Activated CD4-positive, alpha-beta T cell treated with anti-CD3 and anti-CD28 coated beads, Interleukin-2, amount 10 ng/mL, durations not matched to agents 7 days and 5 days (primary cell): ENCODE measurements at places on chromosomes 2 and 18.

DNA sequence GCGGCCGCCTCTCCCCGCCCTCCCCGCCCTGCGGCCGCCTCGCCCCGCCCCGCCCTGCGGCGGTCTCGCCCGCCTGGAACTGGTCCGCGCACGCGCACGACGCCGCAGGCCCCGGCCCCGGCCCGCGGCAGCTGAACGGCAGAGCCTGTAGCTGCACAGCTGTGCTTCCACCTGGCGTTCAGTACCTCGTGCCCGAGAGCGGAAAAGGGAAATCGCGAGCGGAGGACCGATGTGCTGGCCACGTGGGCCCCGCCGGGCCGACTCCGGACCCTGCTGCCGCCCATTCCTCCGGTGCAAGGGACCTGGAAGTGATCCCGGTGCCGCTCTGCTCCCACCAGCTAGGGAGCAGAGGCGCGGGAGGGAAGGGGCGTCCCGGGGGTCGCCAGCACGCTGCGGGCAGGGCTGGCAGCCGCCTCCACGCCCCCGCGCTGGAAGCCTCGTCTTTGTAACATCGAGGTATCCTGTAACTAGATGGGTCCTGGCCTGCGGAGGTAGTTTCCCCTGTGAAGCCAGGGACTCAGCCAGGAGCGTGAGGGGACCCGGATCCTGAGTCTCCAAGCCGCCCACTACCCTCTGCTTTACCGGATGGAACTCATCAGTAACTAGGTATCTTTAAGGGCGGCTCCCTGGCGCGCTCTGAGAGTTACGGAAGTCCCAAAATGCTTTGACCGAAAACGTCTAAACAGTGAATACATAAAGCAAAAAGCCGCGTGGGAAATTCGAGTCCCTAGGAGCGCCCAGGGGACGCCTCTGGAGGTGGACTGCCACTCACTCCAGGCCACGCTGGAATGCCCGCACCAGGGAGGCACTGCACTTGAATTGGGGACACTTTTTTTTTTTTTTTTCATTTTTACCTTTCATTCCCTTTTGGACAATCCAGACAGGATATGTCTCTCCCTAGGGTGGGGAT, 704 bp upstream of the ODC1 start:
- H3K4me3 ChIP-seq = peak overlapping the region; percentile 83
- DNase-seq = peak; percentile 94
- H3K27me3 ChIP-seq = no peaks in the 10 kb centered on the region
- H3K36me3 ChIP-seq = peaks cover 16% of the 10 kb centered on the region

GRCh38 chr18:2511451-2511850, 59.9 kb downstream of the METTL4 start:
- H3K4me3 ChIP-seq = no peak overlapping the region
- no peaks in the 10 kb centered on the region for H3K36me3 ChIP-seq
- no peak overlapping the region for H3K27ac ChIP-seq
- no peak for DNase-seq
- no peaks in the 10 kb centered on the region for H3K27me3 ChIP-seq

DNA sequence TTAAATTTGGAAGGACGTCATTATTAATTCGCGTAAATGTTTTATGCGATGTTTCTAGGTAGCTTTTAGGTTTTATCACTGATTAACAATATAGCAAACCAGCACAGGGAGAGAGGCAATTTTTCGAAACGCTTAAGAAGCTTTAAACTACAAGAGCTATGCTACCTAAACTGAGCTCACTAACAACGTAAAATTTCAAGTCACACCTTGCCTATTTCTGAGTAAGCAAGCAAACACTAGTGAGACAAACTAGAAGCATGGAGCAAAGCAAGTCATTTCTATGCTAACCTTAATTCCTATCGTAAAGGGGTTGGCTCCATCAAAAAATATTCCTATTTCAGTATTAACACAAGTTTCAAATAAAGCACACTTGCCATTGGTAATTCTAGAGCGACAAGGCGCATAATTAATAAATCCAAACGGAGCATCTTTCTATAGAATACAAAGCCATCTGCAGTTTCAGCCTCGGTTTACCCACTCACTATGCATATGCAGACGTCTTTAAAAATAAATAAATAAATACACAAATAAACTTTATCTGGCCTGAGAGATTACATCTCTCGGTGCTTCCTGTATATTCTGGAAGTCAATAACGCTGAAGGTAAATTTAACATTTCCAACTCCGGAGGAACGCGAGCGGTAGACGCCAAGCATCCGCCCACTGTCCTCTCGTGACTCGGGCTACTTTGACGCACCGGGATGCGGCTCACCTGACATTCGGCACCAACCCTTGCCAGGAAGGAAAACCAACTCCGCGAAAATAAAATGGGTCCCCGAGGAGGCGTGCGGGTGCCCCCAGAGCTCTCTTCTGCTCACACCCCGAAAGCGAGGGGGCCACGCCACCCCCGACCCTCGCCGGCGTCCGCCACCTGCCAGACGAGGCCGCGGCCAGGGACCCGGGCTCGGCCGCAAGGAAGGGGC, 947 bp downstream of the ITSN2 start:
- H3K36me3 ChIP-seq = peaks cover 16% of the 10 kb centered on the region
- H3K4me3 ChIP-seq = peak overlapping the region; percentile 88
- peaks cover 2% of the 10 kb centered on the region for H3K27me3 ChIP-seq
- H3K27ac ChIP-seq = peak overlapping the region; percentile 94

DNA sequence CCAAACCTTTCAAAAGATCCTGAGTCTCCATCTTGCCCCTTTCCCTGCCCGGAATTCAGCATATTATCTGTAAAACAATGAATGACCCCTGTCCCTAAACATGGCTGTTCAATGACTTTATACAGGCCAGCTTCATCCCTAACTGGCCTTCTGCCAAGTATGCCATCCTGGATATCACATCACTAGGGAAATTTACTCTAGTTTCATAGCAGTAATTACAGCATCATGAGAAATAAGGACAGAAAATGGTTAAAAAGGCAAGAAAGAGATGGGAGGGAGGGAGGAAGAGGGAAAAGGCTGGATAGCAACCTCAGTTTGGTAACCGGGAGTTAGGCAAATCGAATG, 4.4 kb downstream of the MBOAT2 start:
- no peak overlapping the region for H3K27ac ChIP-seq
- H3K27me3 ChIP-seq = peaks cover 7% of the 10 kb centered on the region
- H3K4me3 ChIP-seq = no peak overlapping the region
- H3K4me1 ChIP-seq = peaks cover 12% of the 10 kb centered on the region

DNA sequence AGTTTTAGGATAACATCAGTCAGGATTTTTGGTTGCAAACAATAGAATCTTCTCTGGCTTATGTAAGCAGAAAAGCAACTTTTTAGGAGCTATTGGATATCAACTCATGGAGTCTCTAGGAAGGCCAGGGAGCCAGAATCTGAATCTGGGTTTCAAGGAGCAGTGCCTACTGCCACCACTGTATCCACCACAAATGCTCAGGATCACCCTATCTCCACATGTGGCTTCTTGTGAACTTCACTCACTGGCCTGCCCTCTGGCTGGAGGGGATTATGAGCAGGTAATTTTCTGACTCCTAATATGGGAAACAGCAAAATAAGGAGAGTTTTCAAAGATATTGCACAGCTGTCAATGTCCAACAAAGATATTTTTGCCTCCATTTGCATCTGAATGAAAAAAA, 142.9 kb downstream of the PKP4 start:
- no peak overlapping the region for H3K27ac ChIP-seq
- no peaks in the 10 kb centered on the region for H3K27me3 ChIP-seq
- H3K4me3 ChIP-seq = no peak overlapping the region
- no peak for DNase-seq
- no peaks in the 10 kb centered on the region for H3K4me1 ChIP-seq

DNA sequence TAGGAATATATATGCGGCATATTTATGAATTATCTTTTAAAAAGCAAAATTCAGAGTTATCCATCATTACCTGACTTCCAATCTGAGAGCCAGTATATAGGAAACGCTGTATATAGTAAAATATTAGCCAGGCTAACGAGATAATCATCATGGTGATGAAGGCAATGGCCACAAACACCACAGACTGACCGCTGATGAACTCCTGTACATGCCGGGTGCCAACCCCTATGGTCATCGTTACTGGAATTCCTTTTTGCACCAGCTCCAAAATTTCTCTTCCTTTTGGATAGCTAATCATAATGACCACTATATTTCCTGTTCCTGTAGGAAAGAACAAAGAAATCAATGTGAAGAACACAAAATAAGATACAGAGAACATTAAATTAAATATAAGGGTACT, 13.6 kb downstream of the RNF149 start:
- H3K4me3 ChIP-seq = no peak overlapping the region
- H3K36me3 ChIP-seq = peaks cover 45% of the 10 kb centered on the region
- DNase-seq = no peak
- H3K27ac ChIP-seq = no peak overlapping the region

DNA sequence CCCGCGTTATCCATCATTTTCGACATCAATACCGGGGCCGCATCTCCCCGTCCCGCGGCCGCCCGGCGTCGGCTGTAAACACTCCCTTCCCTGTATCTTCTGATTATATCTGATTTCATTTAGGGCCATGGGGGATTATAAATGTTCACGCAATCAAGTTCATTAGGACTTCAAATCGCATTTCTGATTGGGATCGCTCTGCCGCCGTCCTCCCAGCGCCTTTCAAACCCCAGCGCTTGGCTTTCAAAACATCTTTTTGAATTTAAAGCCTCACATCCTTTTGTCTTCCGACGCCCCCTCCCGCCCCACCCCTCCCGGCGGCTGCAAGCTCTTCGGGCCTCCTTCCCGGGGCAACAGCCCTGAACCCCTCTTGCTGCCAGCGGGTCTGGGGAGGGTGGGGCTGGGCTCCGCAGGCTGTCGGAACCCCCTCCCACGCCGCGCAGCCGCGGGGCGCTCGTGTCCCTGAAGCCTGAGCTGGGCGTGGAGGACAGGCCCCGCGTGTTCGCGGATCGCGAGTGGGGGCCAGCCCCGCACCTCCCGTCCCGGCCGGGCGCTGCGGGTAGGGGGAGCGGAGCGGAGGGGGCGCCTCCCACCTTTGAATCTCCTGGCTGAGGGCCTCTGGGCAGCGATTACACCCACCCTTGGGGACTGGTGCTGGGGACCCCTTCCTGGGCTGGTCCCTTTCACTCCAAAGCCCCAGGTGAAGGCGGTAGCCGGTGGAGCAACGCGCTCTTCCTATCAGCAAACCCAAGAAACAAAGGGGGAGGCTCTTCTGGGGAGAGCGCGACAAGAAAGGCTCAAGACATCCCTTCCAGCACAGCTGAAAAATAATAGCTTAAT, 11.3 kb upstream of the GBX2 start:
- H3K27ac ChIP-seq = peak overlapping the region; percentile 3
- H3K36me3 ChIP-seq = no peaks in the 10 kb centered on the region
- H3K27me3 ChIP-seq = peaks cover 60% of the 10 kb centered on the region
- DNase-seq = no peak
